Fibroblast of lung (primary cell): ENCODE measurements at places on chromosomes 11 and 22. TPM values are rescaled to one million over a fixed set of nuclear protein-coding genes. Genes with fewer than 3 reads are reported as not detected.

ASCC2 gene
- polyA plus RNA-seq: 30.5 and 41.2 TPM in 2 replicates

MYO18B gene
- polyA plus RNA-seq: not detected in 2 replicates

CLDN5 gene
- not detected in 2 replicates for polyA plus RNA-seq

CBL gene
- 11.1 and 17.6 TPM in 2 replicates for polyA plus RNA-seq

UBE4A gene
- polyA plus RNA-seq: 21.8 and 24.9 TPM in 2 replicates

CRYBB3 gene
- not detected in 2 replicates for polyA plus RNA-seq

DEFB131B gene
- not detected in 2 replicates for polyA plus RNA-seq

MS4A15 gene
- not detected in 2 replicates for polyA plus RNA-seq
